ENCODE measurements at places on chromosomes 2 and 18. TPM values are rescaled to one million over a fixed set of nuclear protein-coding genes. Genes with fewer than 3 reads are reported as not detected.

The LYPD1 gene
- 24.4 TPM for total RNA-seq

The SLC1A4 gene
- total RNA-seq = 5.6 TPM

The HS6ST1 gene
- 14.0 TPM for total RNA-seq

The AKAIN1 gene
- not detected for total RNA-seq

The VAMP5 gene
- 201 TPM for total RNA-seq

The PLEKHA3 gene
- 5.7 TPM for total RNA-seq

The MAP2 gene
- 29.4 TPM for total RNA-seq

The COLEC12 gene
- total RNA-seq = 1.7 TPM

The DUSP19 gene
- total RNA-seq = 3.1 TPM

The CTIF gene
- 28.3 TPM for total RNA-seq

The DPP4 gene
- 20.2 TPM for total RNA-seq

The NDUFB3 gene
- 112 TPM for total RNA-seq

The RESP18 gene
- total RNA-seq = not detected

The FOXI3 gene
- total RNA-seq = not detected

The MROH2A gene
- total RNA-seq = not detected

The CRYGD gene
- not detected for total RNA-seq

The DOCK10 gene
- total RNA-seq = 6.3 TPM

The RAX gene
- total RNA-seq = not detected

The PPP1R1C gene
- 0.27 TPM for total RNA-seq

The CD8B2 gene
- total RNA-seq = not detected

The STON1 gene
- 2.9 TPM for total RNA-seq
